ENCODE measurements at places on chromosomes 1 and 21. TPM values are rescaled to one million over a fixed set of nuclear protein-coding genes. Genes with fewer than 3 reads are reported as not detected.

- DNase-seq: no peak
Measured at GRCh38 chr1:34685225-34685624, 69.6 kb upstream of the GJB5 start.

DNA sequence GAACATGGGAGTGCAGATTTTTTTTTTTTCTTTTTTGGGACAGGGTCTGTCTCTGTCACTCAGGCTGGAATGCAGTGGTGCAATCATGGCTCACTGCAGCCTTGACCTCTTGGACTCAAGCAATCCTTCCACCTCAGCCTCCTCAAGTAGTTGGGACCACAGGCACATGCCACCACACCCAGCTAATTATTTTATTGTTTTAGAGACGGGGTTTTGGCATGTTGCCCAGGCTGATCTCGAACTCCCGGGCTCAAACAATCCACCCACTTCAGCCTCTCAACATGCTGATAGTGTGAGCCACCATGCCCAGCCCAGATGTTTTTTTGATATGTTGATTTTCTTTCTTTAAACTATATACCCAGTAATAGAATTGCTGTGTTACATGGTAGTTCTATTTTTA lies 57.7 kb downstream of the RGSL1 start:
- DNase-seq: peak; percentile 48

DNA sequence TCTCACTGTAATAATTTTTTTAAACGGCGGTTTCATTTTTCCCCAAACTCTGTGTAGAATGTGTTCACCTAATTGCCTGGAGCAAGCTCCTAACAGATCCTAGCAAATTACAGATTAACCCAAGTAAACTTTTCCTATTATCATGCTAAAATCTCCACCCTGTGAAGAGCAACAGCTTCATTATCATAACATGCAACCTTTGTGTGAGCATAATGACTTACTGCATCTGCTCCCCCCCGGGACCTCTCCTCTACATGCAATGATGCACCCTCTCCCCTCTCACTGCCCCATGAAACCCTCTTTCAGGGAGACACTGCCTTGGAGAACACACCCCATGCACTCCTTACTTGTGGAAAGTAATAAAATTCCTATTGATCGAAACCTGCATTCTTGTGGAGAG lies 717.0 kb upstream of the TMPRSS15 start:
- DNase-seq: no peak

DNA sequence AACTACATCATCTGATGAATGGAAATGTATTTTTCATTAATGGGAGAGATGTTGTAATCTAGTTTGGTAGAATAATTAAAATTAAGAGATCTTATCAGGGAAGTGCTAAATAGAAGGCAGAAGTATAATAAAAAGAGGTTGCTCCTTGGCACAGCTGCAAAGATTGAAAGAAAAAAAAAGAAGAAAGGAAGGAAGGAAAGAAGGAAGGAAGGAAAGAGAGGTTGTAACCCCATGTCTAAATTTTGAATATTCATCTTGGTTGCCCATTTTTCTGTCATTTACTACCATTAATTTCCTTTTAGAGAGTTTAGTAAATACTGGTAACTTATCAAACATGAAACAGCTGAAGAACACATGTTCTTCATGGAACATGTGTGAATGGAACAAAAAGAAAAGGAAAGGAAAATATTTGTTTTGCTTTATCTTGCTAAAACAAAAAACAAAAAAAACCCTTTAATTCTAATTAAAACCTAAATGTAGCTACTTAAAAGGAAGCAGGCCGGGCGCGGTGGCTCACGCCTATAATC lies 10.5 kb upstream of the MDM4 start:
- no peak for DNase-seq

- DNase-seq: no peak
Measured at GRCh38 chr1:17425806-17426600, 13.5 kb downstream of the RCC2 start.

- DNase-seq: peak; percentile 37
Measured at GRCh38 chr1:168092566-168093355, 44.0 kb downstream of the GPR161 start.

DNA sequence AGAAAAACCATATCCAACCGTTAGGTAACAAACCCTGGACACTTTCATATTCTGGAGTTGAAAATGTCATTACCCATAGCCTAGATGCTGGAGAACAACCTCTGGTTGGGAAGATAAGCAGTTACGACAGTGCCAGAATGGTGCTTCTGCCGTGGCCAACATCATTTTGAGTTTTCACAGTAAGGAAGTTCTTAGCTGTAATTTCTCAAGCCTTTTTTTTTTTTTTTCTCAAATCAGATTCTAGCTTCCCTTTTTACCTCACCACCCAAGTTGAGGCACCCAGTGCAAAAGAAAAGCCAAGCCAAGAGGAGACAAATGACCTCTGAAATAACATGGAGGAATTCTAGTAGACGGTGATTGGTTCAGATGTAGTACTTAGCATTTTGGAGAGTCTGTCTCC lies 21.8 kb downstream of the PPT1 start:
- no peak for DNase-seq

DNA sequence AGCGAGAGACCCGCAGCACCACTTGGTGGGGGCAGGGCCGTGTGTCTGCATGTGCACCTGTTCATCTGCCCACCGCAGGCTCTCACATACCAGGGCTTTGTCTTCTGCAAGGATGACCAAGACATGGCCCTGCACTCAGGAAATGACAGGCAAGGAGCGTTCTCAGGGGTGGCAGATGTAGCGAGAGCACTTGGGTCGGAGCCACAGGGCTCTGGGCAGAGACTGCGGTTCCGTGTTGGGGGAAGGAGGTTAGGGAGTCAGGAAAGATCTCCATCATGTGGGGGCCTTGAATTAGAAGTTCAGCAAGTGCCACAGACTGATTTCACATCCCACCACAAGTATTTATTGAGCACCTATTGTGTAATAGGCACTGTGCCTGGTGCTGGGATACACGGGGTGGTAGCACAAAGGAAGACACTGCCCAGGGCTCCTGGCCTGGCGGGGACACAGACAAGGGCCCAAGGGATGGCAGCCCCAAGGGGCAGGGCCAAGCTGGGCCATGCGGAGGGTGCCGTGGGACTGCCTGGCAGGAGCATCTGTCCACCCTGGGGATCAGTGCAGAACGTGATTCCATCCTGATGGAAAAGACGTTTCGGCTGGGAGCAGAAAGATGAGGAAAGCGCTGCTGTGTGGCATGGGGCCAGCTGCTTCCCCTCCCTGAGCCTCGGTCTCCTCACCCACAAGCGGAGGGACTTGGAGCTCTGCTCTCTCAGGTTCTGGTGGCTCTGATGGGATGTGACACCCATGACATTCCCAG lies 11.4 kb upstream of the SPSB1 start:
- no peak for DNase-seq

DNA sequence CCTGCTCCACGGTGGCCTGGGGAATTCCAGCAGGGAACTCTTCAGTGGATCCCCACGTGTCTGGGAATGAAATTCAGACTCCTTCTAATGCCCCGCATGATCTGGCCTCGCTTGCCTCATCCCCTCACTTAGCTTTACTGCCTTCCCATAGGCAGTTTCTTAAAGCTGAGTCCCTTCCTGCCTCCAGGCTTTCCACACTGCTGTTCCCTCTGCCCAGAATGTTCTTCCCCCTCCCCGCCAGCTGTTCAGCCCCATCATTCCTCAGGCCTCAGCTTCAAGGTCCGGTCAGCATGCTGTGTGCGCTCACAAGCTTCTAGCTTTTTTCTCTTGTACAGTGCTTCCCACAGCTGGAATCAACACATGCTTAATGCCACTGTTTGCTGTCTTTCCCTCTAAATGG lies 54.9 kb upstream of the WASF2 start:
- no peak for DNase-seq

DNA sequence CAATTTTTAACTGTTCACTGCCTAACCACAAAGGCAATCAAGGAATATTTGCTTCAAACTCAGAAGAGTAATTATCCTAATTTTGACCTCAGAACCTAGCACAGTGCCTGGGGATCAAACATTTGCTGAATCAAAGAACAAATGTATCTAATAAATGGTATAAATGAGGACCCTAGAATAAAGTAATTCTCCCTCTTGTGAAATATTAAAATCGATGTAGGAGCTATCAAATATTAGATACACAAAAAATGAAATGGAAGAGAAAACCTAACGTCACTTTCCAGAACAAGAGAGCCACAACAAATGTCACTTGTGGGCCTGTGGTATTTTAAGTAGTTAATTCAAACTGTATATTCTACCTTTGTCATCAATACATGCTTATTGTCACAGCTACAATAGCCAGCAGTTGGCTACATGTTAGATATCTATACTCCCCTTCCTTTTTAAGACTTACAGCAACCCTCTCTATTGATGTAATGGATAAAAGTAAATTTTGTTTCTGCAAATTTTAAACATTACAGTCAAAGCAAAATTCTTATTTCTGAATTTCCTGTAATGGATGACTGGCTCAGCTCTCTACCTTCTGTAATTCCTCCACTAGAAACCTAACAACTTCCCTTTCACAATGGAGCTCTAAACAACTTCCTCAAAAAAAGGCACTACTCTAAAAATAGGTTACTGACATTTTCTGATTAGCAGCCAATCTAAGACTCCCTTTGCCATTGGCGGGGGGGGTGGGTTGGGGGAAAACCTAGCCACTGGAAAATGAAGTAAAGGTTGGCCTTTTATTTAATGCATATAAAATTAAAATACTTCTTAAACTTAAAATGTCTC lies 37.6 kb downstream of the PUM1 start:
- no peak for DNase-seq

DNA sequence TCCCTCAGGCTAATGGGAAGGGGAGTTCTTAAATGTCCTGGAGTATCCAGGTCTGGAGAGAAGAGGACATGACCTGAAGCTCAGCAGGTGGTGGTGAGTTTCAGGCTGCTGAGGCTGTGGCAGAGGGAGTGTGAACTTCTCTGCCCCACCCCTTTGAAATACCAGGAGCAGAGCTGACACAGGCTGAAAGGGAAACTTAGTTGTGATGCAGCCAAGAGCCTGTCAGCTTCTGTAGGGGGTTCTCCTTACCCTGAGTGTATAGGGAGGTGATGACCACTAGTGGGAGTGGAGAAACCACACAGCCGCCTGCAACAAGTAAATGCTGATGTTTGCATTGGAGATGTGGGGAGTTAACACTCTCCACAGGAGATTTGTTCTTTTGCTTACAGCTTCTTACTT lies 152.3 kb downstream of the FCRL5 start:
- DNase-seq: no peak

DNA sequence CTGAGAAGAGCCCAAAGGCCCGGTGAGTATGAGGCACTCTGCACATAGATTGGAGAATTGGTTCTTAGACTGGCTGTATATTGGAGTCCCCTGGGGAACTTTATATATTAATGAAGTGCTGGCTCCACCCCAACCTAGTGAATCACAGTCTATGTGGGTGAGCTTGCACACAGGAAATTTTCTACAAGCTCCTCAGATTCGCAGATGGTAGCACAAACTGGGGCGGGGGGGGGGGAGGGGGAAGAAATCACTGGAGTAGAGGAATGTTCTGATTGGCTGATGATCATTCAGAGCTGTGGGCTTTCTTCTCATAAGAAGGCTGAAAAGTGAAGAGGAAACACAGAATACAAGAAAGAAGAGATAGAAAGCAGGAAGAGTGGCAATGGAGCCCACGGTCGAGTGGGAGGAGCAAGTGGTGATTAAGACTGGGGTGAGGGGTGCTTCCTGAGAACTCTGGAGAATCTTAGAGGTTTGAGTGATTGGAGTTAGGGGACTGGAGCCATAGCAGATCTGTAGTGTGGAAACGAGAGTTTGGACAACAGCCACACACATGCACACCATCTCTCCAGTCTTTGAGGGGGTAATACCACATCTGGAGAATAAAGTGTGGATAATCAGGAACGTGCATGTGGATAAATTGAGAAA lies 465.9 kb upstream of the DAB1 start:
- no peak for DNase-seq

- no peak for DNase-seq
Measured at GRCh38 chr1:212677573-212677972, 22.1 kb downstream of the BATF3 start.

DNA sequence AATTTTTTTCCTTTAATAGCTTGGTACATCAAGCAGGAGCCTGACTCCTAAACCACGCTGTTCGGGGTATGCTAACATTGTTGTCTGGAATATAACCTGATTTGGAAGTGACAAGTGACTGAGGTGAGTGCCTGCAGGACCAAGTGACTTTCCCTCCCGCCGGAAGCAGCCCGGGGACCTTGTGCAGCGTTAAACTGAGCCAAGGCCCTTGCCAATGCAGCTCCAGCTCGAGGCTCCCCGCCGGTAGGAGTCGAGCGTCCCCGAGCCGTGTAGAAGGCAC lies 716 bp upstream of the MTARC1 start:
- DNase-seq: no peak

- no peak for DNase-seq
Measured at GRCh38 chr1:216346526-216346925, 76.7 kb downstream of the USH2A start.

GRCh38 chr1:178684111-178684510 lies 40.9 kb upstream of the RALGPS2 start:
- DNase-seq: no peak

GRCh38 chr1:203128431-203128715 lies 847 bp downstream of the ADORA1 start:
- DNase-seq: no peak

- DNase-seq: no peak
Measured at GRCh38 chr1:39204441-39205081, at the start of gene MACF1. Gene MACF1, plus strand, starts transcription at chr1:39204695. Its CDS starts 328 bp downstream, at chr1:39205023.

DNA sequence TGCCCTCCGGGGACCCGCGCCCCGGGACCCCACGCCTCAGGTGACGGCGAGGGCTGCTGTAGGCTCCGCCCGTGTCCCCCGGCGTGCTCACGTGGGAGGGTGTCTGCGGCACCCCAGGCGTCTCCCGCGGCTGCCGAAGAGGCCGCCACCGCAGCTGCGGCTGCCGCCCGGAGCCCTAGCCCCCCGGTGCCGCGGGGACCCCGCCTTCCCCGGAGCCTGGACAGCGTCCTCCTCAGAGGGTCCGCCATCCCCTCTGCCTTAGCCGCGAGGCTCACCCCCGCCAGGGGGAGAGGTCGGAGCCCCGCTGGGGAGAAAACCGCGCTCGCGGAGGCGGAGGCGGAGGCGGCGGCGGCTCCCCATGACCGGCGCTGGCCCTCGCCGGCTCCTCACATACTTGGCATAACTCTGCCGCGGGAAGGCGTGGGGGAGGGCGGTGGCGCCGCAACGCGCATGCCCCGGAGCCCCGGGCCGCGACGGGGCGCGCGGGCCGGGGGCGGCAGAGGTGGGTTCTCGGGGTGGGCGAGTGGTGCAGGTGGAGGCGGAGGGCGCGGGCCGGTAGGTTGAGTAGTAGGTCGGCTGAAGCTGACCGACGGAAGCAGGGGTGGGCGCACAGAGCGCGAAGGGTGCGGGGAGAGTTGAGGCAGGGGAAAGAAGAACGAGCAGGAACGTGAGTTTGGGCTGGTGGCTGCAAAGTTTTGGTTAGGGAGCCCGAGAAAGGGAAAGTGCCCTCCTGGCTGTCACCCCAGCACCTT lies 700 bp upstream of the SYDE2 start:
- peak; percentile 87 for DNase-seq

Gene BRDT
- not detected for total RNA-seq

Gene TEKT2
- 0.31 TPM for total RNA-seq

Gene SLC9C2
- not detected for total RNA-seq

Gene TRIM62
- 6.9 TPM for total RNA-seq

Gene SAMD13
- total RNA-seq: 1.8 TPM

Gene MX1
- total RNA-seq: 175 TPM

Gene KLHDC9
- 5.3 TPM for total RNA-seq

Gene SPRR2E
- not detected for total RNA-seq

Gene CFAP107
- not detected for total RNA-seq

Gene CFAP74
- total RNA-seq: not detected

Gene KLHL12
- total RNA-seq: 35.4 TPM

Gene FNBP1L
- total RNA-seq: 72.7 TPM

Gene PERM1
- total RNA-seq: not detected

Gene ZFP69
- total RNA-seq: 2.9 TPM

Gene SPRR2B
- total RNA-seq: not detected

Gene FMO2
- total RNA-seq: not detected

Gene AMIGO1
- total RNA-seq: 1.3 TPM

Gene OR6K3
- total RNA-seq: not detected

Gene FGR
- not detected for total RNA-seq

Measured in Calu3 (cell line).